ENCODE measurements at places on chromosomes 13 and 19.
A peak's percentile ranks its signal among the peaks of the same experiment; 100 is the strongest.

DNA sequence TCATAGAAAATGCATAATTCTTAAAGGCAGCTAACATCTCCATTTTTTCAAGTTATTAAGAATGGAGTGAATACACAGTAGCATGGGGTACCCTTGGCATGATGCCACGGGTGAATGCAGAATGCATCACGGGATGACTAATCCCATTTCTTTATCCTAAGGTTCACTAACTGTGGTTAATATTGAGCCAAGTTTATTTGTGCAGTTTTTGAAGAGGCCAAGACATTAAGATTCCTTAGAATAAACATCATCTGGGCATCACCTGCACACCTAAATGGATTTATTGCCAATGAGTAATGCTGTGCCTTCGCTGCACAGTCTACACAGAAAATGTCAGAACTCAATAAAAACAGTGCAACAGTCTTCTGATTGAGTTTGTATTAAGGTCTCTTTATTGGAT, 333.1 kb downstream of the GPC6 start:
- peak; percentile 95 for DNase-seq

DNA sequence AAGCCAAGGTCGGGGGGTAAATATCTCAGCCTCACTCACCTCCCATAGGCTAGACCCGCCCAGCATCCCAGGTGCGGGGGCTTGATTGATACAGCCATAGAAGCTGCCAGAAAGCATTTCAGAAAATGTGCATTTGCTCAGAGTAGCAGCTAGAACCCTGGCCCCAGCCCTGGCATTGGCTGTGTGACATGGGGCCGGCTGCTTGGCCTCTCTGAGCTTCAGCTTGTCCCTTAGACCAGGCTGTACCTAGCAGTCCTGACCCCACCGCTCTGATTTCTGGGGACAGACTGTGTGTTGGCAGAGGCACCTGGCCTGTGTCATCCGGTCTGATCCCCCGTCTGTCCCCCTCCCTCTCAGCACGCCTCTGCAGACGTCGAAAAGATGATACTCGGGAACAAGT, 15.4 kb downstream of the RAB8A start:
- DNase-seq = no peak

DNA sequence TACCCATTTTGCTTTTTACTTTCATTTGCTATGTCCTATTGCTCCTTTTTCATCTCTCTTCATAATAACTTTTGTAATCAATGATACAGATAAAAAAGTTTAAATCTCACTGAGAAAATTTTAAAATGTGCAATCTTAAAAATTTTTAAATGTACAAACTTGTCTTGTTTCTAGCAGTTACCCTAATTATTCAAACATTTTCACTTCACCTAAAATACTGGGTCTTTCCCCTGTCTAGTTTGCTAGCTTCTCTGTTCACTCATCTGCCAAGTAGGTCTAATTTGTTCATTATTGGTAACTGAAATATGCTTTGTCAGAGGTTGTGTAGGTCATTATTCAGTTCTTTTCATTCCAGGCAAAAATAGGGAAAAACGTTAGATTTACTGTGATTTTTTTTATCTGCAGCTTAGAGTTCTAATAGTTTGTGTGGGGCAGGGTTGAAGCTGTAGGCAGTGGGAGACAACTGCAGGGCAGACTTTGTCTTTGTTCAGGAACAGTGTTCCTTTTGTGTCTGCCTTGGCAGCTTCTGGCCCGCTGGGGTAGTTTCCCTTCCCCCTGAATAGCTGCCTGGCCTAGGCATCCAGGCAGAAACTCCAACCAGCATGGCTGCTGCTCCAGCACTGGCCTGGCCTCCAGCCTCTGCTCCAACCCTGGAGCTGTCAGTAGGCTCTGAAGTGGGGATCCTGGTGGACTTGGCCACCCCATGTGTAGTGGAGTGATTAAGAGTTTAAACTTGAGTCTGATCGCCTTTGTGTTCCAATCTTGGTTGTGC, 48.5 kb downstream of the WDFY2 start:
- no peak for DNase-seq

DNA sequence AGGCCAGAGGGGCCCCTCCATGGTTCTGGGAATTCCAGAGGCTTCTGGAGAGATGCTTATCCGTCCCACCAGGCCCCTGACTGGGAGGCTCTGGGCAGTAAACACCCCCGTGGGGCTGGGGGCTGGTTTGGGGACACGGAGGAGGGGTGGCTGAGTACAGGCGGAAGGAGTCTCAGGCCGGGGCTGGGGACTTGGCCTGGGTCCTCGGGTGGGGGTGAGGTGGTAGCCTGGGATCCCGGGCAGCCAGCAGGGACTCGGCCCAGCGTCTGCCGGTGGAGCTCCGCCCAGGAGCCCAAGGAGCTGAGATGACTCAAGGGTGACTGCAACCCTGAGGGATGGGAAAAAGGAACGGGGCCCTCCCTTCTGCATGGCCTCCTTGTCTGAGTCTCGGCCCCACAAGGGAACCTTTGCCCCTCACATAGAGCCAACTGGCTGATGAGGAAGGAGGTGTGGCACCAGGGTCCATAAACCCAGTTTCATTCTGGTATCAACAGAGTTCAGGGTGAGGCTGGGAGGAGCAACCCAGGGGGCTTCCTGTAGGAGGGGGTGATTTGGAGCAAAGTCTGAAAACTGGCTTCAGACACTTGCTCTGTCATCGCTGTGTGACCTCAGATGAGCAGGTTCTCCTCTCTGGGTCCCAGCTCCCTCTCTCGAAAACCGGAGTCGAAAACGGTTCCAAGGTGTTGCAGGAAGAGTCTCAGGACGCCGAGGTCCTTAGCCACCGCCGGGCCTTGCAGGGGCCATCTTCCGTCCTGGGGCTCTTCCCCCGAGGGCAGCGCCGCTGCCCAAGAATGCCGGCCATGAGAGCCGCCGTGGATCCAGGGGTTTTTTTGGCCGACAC, 809 bp downstream of the MISP start:
- peak; percentile 83 for DNase-seq

DNA sequence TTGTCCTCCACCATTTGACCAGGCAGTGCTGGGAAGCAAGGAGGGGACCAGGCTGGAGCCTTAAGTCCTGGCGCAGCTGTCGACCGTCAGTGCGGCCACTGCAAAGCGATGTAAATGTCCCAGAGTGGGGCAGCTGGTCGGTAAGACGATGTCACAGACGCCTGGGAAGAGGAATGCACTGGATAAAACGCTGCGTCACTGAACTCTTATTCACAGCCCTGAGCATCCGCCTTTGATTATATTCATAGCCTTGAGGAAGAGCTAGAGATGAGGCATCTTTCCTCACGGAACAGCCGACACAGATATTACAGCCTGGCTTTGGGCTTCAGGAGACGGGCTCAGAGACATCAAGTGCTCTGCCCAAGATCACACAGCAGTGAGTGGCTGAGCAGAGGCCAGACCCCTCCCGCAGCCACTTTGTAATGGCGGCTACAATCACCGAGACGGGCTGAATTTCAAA, 17.6 kb upstream of the TUBGCP3 start:
- DNase-seq = no peak

GRCh38 chr13:60227158-60227557, 63.4 kb upstream of the DIAPH3 start:
- no peak for DNase-seq

DNA sequence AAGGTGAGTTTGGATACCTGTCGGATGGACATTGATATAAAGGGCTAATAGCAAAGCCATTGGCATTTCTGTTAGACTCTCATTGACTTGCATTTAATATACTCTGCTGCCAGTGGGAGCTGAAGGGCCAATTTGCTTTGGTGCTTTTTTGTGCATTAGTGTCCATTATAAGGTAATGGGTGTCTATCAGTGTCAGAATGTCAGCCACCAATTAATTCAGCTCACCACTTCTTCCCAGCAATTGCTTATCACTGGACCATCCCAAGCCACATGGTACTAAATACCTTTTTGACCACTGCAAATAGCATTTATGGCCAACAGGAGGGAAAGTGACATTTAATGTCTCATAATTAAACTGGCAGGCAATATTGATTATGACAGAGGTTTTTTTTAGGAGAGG, 317.8 kb downstream of the TEX29 start:
- no peak for DNase-seq

DNA sequence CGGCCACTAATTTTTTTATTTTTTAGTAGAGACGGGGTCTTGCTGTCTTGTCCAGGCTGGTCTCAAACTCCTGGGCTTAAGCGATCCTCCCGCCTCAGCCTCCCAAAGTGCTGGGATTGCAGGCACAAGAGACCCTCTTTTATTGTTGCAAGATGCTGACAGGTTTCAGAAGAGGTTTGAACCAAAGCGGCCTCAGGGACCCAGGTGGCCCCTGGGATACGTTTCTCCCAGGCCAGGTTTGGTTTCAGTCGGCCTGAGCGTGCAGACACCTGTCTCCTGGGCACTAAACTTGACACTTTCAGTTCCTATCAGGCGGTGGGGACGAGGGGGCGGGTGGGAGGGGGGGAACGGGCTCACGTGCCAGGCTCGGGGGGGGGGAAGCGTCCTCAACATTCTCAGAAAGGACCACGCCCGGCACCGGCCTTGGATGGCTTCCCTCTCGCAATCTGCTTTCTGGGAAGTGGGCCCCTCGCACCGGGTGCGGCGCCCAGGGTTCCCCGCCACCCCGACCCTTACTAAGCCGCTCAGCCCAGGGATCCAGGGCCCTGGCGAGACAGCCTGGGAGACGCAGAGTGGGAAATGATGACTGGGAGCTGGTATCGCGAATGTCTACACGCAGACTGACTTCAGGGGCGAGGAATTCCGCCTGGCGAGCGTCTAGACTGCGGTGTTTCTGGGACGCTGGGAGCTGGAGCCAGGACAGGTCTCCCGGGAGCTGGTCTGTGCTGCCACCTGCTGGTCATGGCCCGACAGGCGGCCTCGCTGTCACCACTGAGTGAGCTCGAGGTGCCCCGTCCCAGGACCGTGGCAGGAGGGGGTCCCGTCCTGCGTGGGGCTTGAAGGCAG, 91.6 kb downstream of the GNG7 start:
- peak; percentile 93 for DNase-seq

- no peak for DNase-seq
Measured at GRCh38 chr19:32363632-32364031, 18.2 kb downstream of the ZNF507 start.

DNA sequence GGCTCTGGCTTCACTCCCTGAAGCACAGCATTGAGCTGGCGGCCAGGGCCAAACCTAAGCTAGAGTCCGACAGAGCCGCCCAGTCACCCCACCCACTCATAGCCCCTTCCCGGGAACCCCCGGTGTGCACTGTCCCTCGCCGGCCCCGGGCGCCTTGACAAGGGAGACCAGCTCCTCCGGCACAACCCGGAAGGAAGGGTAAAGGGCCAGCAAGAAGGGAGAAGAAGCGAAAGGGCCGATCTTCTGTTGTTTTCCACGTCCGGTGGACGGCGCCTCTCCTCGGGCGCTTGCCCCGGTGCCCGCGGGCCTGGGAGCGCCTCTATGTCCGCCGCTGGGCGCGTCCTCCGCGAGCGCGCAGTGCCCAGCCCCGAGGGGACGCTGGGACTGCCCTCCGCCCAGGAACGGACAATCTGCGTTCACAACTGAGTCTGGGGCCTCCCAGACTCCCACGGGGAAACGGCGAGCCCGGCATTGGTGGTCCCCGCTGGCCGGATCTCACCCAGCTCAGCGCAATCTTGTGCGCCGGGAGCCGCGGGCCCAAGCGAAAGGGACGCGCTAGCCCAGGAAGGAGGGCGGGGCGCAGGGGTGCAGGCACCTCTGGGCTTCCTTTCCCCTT, 172.5 kb upstream of the MIR17HG start:
- no peak for DNase-seq

GRCh38 chr13:27965343-27965739, 3.8 kb downstream of the CDX2 start:
- no peak for DNase-seq

- no peak for DNase-seq
Measured at GRCh38 chr13:113080901-113081521, 24.6 kb upstream of the F7 start.

DNA sequence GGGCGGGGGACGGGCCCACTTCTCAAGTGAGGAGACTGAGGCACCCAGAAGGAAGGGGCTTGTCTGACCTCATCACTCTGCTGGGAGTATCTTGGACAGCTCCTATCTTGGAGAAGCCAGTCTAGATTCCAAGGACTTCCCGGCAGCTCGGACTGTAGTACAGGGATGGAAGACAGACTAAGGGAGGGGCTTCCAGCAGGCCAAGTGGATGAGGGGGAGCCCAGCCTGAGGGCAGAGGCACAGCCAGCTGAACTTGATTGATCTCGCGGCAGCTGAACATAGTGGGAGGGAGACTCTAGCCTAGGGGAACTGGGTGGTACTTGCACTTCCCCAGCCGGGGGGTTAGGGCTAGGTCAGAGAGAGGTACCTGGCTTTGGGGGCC, 711 bp downstream of the CILP2 start:
- no peak for DNase-seq

- no peak for DNase-seq
Measured at GRCh38 chr19:49855676-49856573, 5.0 kb downstream of the PTOV1 start.

GRCh38 chr19:44576843-44577565, 36.4 kb upstream of the IGSF23 start:
- peak; percentile 36 for DNase-seq

DNA sequence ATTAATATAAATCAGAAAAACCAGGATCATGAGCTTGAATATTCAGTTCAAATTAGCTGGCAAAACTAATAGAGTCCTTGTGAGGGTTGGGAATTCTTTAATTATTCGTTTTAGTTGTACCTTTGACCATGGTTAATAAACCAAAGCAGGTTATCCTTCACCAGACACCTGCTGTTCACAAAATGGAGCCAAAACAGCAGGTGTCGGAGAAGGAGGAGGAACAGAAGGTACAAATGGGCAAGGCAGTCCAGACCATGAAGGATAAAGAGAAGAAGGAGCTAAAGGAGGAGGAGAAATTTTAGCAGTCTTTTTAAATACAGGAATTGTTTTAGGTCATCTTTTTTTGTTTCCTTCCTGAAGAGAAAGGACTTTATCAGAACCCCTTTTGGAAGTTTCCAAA, 106.1 kb downstream of the NHLRC3 start:
- no peak for DNase-seq

DNA sequence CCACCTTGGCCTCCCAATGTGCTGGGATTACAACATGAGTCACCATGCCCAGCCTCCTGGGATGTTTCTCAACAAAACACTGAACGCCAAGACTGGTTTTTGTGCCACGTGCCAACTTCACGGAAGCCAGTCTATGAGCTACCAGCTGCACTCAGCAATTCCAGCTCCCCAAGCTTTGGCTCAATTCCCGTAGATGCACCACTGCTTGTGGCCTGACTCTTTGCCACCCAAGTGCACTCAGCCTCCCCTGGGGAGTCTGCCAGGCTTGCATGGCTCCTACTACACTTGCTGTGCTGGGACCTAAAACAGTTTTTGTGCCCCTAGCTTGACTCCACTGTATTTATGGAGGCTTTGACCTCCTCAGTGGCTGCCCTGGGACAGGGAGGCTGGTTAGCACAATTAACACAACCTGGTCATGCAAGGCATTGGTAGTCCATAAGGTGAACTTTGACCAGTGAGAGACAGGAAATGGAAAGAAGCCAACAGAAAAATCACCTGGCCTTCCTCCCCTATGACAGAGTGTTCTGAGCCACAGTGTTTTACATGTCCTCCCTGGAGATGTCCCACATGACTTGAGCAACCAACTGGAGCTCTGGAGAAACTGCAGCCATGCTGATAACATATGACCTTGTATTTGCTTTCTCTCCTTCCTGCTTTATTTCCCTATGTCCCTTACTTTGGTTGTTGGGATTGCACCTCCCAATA, 1173.1 kb downstream of the UQCRFS1 start:
- DNase-seq = peak; percentile 67

GRCh38 chr13:22200440-22200839, 529.6 kb downstream of the FGF9 start:
- no peak for DNase-seq
